ENCODE measurements at places on chromosomes 12 and 14.
A peak's percentile ranks its signal among the peaks of the same experiment; 100 is the strongest.

- DNase-seq = no peak
Observed at GRCh38 chr12:110256780-110257431, 24.1 kb upstream of the ATP2A2 start.

- no peak for DNase-seq
Observed at GRCh38 chr12:88944397-88944796, 364.1 kb upstream of the KITLG start.

DNA sequence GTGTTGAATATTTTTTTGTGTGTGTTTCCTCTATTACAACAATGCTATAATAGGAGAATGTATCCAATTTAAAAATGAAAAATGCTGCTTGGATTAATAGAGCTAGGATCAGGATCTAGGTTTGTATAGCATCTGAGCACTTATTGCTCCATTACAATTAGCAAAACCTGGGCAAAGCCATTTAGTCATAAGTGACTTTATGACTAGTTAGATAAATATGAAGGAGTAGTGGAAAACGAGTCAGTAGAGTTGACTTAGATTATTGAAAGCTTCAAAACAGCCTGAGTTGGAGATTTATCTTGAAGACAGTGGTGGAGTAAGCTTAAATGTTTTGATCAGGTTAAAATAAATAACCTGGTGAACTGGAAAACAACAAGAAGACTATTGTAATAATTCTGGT is 2.8 kb downstream of the MED21 start:
- no peak for DNase-seq

DNA sequence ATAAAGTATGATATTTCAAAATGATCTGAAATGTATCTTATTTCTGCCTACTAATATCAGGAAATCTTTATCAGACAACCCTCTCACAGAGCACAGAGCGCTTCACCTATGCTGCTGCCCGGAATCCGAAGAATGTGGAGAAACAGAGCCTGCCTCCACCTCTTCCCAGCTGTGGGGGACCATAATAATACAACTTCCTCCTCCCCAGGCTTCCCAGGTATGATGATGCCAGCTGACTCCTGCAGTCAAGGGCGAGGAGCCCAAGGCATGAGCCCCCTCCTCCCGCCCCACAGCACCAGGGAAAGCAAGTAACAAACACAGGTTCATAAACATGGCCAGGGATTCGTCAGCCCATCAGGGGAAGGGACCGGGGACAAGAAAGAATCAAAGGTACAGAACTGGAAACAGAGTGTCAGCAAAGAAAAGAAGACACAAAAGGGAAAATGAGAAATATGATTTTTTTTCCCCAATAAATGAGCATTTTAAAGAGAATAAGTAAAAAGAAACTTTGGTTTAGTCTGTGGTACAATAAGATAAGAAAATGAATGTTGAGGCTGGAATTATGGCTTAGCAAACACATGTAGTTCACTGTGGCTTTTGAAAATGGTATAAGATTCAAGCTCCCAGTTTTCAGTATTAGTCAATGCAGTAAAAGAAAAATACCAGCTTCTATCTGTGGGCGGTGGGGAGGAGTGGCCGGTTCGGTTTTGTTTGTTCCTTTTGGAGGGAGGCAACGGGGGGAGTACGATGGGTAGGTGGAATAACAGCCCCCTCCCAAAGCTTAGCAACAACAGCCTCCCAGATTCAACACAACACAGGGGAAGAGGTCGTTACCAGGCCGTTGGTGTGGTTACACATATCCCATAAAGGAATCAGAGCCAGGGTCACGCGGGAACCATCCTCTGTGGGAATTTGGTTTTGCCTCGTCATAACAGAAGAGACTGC is 68.3 kb downstream of the SETD3 start:
- DNase-seq = peak; percentile 7

GRCh38 chr12:132341318-132342050 is 12.1 kb upstream of the GALNT9 start:
- DNase-seq = no peak

DNA sequence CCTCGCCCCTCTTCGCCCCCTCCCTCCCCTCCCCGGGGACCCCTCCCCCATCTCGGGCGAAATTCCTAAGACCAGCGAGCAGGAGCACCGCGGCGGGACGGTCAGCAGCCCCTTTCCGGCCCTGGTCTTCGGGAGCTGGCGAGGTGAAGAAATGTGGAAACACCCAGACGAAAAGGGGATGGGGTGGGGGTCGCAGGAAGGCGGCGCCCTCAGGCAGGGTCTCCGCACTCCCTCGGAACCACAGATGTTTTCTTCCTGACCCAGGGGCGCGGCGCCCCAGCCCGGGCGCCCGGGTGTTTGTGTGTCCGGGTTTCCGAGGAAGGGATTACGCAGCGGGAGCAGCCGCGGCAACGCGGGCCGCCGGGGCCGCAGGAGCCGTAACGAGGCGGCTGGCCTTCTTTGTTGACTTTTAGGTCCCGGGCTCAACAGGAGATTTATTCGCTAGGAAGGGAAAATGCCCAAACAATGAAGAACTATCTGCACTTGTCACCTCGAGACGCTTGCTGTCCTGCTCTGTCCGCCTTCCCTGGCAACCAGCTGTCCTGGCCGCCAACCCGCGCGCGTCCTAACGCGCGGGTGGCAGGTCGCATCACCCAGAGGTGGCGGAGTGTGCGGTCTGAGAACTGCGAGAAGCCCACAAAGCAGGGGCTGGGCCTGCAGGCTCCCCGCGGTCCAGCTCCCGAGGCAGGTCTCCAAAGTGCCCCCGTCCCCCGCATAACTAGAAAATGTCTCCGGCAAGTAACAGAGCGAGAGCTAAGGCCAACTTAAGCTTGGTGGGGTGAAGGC is 7.0 kb downstream of the FOXA1 start:
- peak; percentile 57 for DNase-seq

DNA sequence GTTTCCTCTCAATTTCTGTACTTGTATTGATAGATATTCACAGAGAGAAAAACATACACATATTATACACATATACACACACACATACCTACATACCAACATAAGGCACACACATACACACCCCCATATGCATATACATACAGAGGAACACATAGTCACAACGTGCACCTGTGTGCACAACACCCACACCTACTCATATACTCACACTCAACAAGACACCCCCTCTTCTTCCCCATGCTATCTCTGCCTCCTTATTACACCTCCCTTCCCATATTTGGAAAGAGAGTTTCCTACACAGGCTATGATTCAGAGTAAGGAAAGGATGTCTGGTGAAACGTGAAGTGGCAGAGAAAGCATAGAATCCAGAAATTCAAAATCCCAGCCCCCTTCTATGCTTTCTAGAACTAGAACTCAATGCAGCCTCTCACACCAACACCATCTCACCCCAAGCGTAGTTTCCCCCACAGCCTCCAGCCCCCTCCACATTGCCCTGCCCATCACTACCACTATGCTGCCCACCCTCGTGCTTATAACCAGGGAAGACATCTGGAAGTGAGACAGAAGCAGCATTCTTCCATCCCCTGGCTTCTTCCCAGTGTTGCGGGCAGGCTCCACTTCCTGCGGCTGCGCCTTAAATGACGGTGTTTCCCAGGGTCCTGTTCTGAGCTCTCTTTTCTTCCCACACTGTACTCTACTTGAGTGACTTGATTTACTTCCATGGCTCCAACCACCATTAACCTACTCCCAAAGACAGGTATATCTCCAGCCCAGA is 2.4 kb downstream of the RNASE8 start:
- no peak for DNase-seq

GRCh38 chr12:122668268-122668667 is 34.9 kb downstream of the HCAR2 start:
- DNase-seq = no peak

- DNase-seq = no peak
Observed at GRCh38 chr14:20002319-20002718, 356 bp downstream of the OR4Q2 start.

DNA sequence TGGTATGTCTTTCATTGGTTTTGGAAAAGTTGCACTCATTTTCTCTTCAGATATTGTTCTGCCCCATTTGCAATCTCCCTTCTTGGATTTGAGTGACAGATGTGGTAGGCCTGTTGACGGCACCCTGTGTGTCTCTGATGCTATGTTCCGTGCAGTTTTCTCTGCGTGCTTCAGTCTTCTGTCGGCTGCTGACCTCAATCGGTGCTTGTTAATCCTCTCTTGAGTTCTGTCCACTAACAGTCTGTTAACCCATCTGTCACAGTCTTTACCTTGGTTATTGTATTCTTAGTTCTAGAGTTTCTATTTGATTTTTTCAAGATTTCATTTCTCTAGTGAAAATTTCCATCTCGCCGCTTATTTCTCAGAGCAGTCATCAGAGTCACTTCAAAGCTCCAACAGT is 20.7 kb upstream of the PLD4 start:
- no peak for DNase-seq

DNA sequence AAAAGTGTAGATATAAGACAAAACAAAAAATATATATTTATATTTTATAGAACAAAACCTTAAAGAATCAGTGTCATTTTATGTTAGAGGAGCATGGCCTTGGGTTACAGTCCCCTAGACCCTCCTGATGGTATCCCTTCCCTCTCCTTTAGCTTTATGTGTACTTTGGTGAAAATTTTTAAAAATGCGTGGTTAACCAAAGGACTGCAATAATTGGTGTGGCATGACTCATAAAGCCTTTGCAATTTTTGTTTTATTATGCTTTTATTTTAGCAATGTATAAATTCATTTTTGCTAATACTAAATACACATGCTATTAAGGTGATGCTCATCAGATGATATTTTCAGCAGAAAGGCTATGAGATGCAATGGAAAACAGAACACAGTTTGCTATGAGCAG is 264.4 kb downstream of the SYT1 start:
- DNase-seq = no peak

- no peak for DNase-seq
Observed at GRCh38 chr14:32205984-32206383, 2.9 kb upstream of the RNU6-8 start.

DNA sequence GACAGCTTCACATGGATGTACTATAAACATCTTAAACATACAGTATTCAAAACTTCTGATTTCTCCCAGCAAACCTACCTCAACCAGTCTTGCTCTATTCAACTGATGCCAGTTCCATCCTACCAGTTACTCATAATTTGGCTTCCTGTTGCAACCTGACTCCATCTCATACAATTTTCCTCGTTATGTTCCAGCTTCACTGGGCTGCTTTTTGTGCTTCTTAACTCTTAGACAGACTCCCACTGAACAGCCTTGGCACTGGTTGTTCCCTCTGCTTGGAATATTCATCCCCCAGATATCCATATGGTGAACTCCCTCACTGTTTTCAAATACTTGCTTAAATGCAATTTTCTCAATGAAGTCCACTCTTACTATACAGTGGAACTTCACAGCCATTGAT is 249.2 kb downstream of the AEBP2 start:
- DNase-seq = no peak

GRCh38 chr14:21070610-21071224 is 613 bp downstream of the ARHGEF40 start:
- peak; percentile 75 for DNase-seq

- no peak for DNase-seq
Observed at GRCh38 chr12:123164710-123165261, 13.9 kb upstream of the PITPNM2 start.

Measured in cardiac muscle cell (in vitro differentiated cells and primary cell).